Frontal cortex (tissue), 4 donors: ENCODE measurements at places on chromosomes 6 and 20.
A peak's percentile ranks its signal among the peaks of the same experiment; 100 is the strongest.

- no peak for DNase-seq
These were observed 9.7 kb upstream of the TNFRSF21 start for GRCh38 chr6:47319382-47319781.

- no peak for DNase-seq
These were observed 3.0 kb downstream of the E2F3 start for GRCh38 chr6:20404641-20405032.

- DNase-seq: no peak
These were observed 15.3 kb upstream of the ANGPT4 start for GRCh38 chr20:931401-931800.

DNA sequence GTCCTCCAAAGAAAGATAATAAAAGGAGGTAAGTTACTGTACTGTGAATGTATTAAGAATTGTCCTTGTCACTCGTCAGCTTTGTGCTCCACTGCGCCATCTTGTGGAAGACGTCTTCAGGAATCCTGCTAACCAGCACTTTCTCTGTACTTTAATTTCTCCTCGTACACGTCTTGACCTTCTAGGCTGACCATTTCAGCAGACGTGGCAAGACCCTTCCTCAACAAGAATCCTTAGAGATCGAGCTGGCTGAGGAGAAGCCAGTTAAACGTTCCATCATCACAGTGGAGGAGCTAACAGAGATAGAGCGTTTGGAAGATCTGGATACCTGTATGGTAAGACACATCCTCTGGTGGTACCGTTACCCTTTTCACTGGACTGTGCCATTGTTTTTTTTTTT, 95.5 kb upstream of the SCGN start:
- no peak for DNase-seq

DNA sequence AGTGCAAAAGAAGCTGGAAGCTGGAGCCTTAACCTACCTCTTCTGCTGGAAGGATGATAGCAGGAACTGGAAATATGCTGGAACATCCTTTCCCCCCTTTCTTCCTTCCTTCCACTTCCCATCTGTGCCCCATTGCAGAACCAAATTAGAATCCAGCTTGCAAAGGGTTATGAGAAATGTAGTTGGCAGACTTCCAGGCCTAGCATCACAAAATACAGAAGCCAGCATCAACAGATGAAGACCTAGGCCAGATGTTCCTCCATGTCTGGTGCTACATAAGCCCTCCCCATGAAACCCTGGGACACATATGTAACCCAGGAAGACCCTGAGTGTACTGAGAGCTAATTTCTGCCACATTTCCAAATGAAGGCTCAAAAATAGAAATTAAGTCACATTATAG, 40.0 kb upstream of the TFAP2B start:
- no peak for DNase-seq

DNA sequence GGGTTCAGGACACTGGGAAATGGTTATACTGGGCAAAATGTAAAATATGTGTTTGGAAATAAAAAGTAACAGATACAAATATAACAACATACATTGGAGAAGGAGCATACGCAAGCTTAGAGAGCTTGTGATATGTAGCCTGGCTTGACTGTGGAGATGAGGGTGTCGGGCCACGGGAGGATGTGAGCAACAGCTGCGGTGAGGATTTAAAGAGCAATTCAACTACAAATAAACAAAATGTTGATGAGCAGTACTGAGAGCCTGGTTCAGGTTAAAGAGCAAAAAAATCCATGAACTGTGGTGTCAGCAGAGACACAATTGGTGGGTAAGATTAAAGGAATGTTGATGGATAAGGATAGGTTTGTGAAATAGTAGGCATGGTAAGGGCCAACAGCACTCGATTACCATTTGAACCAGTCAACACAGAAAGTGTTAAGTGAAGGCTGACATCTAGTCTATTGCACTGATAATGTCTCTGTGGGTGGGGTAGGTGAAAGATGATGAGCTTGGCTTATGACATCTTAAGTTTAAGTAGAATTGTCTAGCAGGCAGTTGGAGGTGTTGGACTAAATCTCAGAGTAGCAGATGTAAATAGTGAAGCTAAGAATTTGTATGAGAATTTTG, 723.2 kb downstream of the EPM2A start:
- no peak for DNase-seq

DNA sequence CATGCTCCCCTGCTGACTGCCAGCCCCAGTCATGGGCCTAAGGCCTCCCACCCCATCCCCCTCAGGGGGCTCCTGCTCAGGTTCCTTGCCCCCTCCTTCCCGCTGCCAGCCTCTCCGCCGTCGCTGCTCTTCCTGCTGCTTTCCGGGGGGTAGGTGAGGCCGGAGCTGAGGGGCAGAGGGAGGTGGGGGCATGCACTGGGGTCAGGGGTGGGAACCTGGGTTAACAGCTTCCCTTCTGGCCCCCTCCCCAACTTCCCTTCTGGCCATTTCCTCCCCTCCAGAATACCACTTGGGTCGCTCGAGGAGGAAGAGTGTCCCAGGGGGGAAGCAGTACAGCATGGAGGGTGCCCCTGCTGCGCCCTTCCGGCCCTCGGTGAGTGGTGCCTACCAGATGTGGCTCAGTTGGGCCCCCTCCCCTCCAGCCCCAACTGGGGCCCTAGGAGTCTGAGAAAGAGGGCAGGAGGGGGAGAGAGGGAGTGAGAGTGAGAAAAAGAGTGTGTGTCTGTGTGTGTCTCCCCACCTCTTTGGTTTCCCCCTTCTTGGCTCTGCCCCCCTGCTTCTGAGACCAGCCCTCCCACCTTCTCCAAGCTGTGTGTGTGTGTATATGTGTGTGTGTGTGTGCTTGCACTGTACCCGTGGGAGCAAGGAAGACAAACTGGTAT, 12.1 kb downstream of the SYNGAP1 start:
- DNase-seq: no peak

DNA sequence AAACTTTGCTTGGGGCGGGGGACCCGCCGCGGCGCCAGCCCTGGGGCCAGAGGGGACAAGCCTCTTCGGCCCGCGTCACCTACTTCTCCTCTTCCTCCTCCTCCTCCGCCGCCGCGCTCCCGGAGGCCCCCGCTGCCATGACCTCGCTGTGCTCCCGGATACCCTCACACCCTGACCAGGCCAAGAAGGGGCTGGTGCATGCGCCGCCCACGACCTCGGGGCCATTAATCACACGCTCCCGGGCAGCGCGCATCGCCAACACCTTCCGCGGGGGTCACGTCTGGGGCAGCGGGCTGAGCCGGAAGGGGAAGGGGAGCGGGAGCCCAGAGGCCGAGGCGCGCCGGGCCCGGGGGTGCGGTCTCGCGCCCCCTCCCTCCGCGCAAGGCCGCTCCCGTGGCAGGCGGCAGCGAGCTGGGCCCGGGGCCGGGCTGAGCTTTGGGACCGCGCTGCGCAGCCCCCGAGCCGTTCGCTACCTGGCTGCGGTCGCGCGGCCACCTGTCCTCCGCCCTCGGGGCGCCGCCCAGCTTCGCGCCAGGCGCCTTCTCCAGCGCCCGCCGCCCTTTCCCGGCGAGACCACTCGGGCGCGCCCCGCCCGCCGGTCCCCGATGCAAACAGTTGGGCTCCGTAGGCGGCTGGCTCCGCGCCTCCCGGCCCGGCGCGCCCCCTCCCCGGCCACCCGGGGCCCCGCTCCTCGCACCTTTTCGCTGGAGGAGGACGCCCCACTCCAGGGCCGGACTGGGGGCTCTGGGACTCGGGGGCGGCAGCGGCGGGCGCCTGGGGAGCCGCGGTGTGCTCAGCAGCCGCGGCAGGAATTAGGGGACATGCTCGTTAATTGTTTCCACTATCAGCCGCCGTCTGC, 575 bp upstream of the CNR1 start:
- peak; percentile 21 for DNase-seq

GRCh38 chr20:4060856-4061695, 45.7 kb upstream of the RNF24 start:
- DNase-seq: no peak

DNA sequence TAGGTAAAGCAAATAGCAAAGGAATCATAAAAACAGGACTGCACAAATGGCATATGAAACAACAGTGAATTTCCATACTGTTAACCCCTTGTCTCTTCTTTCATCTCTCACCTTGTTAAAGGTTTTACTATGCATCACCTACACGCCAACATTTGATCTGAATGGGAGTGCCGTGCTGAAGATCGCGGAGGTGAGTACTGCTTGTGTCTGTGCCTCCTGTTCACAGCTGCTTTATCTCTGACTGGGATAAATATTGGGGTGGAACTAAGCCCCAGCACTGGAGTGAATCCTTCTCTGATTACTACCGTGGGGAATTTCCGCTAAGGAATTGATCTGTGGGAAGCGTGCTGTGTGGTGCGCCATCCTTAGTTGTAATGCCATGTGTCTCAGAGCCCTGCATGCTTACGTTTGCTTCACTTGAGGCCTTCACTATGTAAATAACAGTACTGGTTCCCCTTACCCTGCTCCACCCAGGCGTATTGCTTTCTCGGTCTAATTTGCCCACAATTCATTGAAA, 11.4 kb upstream of the PBOV1 start:
- no peak for DNase-seq

GRCh38 chr6:34515473-34516387, 40.4 kb downstream of the SPDEF start:
- no peak for DNase-seq

GRCh38 chr20:41747226-41747625, 129.0 kb upstream of the CHD6 start:
- no peak for DNase-seq

GRCh38 chr6:86856937-86857563, 80.3 kb upstream of the HTR1E start:
- no peak for DNase-seq

DNA sequence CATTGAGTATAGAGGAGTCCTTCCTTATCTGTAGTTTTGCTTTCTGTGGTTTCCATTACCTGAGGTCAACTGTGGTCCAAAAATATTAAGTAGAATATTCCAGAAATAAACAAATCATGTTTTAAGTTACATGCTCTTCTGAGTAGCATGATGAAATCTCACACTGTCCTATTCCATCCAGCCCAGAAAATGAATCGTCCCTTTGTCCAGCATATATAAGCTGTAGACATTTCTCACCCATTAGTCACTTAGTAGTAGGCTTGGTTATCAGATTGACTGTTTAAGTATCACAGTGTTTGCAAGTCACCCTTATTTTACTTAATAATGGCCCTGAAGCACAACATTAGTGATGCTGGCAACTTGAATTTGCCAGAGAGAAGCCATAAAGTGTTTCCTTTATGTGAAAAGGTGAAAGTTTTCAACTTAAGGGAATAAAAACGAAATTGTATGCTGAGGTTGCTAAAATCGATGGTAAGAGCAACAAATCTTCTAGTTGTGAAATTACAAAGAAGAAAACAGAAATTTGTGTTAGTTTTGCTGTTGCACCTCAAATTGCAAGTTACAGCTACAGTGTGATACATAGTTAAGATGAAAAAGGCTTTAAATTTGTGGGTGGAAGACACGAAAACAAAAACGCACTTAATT, 198.6 kb upstream of the SIM1 start:
- DNase-seq: no peak

GRCh38 chr6:25369036-25369432, 89.9 kb downstream of the CARMIL1 start:
- no peak for DNase-seq

DNA sequence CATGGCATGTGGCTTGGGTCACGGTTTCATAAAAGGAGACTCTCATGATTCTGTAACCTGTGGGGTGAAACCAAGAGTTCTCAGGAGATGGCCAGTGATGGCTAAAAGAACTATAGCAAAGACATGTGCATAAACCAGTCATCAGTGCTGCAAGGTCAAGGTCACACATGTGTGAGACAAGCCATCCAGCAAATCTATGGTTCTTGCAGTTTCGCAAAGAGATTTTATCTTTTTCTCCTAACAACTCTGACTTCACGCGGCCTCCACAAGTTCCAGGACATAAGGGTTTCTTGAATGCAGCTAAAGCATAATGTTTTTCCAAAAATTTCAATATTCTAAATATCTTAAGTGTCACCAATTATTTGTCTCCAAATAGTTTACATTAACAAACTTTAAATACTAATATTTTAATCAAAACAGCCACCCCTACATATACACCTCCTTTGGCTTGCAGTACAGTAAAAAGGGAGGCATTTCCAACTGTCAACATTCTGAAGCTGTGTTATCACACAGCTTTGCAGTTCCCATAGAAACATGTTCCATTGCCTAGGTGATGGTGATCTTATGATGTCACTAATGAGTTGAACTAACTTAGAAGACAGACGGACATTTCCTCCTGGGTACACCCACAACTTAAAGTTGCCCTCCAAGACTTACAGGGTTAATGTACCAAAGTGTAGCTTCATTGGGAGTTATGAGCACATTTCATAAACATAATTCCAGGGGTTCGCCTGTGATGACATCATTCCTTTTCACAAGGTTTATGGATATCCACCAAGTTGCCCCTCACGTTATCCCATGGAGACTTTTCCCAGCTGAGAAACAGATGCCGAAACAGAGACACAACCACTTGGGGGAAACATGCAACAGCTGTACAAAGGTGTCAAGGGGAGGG, 250.9 kb upstream of the PDE10A start:
- no peak for DNase-seq

GRCh38 chr6:43311666-43312065, 3.0 kb upstream of the CRIP3 start:
- no peak for DNase-seq

GRCh38 chr6:40717411-40718057, 130.4 kb upstream of the LRFN2 start:
- no peak for DNase-seq
